Hepatic stellate cell (primary cell): ENCODE measurements at places on chromosomes 7 and 10.

GRCh38 chr10:60172363-60172990 lies 217.2 kb downstream of the ANK3 start:
- DNase-seq, result no peak

GRCh38 chr10:96740579-96741281 lies 20.4 kb upstream of the PIK3AP1 start:
- DNase-seq, result no peak

DNA sequence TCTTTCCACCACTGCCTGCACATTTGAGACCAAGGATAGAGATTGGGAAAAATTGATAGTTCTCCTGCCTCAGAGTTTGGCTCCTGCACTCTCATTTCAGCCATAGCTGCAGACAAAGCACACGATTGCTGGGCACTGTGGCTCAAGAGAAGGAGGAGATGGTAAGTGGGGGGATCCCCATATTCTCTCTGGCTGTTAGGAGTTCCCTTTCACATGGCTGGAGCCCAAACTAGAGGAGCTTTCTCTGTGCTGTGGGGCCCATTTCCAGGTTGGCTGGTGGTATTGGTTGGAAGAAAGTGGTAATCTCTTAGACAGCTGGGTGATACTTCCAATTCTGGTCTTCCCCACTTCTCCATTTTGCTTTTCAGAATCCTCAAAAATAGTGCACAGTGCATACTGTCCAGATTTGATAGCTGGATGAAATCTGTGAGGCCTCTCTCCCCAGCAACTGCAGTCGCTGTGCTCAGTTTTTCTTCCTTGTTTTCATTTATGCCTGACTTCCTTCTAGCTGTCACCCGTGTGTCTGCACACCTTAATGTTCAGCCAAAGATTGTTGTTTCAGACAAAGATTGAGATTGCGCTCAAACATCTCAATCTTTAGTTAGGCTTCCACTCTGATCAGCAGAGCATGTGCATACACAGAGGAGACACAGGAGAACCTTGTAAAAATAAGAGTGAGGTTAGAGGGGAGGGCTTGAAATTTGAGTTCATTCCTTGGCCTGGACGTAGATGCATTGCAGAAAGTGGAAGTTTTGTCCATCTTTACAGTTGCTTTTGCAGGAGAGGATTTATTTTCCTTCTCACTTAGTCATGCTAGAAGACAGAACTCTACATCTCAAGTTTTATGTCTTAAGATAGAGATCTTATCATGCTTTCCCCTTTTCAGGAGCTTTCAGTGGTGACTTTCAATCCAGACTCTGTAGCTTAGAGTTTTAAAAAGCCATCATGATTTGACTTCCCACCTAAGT lies 28.6 kb downstream of the RABGEF1 start:
- no peak for DNase-seq

- no peak for DNase-seq
Observed at GRCh38 chr7:31000161-31000693, 36.5 kb downstream of the GHRHR start.

DNA sequence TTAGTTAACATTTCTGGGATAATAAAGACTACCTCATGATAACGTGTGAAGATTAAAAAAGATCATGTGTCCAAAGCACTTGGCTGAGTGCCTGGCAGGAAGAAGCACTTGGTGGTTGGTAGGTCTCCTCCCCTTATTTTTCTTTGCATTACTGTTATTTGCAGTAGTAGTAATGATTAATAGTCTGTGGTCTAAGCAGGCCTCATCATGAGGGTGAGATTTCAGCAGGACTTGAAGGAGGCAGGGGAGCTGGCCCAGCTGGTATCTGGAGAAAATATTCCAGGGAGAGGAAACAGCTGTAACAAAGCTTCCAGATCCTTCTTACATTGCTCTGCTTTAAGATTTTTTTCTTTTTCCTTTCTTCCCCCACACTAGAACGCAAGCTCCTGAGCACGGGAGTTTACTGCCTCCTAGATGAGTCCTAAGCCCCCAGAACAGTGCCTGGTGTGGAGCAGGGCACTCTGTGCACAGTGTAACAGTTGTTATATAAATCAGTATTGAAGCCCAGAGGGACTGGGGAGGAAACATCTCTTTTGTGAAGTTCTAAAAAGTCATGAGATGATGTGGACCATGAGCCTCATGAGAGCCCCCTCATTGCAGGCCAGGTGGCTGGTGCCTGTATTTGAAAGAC lies 31.1 kb upstream of the RHEB start:
- peak; percentile 59 for DNase-seq

DNA sequence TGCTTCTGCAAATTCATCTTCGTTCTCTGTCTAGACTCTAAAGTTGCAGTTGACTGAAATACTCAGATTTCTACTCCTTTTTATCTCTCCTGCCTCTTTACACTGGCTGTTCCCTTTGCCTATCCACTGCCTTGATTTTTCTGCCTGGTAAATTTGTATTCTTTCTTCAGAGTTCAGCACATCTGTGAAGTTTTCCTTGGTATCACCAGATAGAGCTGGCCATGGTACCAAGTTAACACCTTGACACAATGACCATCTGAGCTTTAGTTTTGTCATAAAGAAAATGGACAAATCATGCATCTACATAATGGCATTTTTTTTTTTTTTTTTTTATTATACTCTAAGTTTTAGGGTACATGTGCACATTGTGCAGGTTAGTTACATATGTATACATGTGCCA lies 143.0 kb downstream of the PPP1R3A start:
- no peak for DNase-seq

DNA sequence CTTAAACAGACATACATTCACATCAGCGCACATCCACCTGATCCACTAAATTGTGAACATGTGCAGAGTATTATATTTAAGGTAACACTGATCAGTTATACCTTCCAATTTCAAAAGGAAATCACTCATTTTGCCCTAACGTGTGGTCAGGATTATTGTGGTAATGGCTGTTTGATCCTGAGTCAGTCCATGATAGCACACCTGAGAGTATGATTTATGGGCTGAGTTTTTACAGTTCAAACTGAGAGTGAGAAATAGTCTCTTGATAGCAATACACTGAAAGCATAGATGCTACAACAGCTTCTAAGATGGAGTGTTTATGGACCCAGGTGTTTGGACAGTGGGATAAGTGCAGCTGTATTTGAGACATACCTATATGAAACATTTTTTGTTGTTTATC lies 96.7 kb downstream of the KIF20B start:
- DNase-seq, result no peak

GRCh38 chr10:115745943-115746342 lies 527.1 kb downstream of the GFRA1 start:
- DNase-seq, result no peak

DNA sequence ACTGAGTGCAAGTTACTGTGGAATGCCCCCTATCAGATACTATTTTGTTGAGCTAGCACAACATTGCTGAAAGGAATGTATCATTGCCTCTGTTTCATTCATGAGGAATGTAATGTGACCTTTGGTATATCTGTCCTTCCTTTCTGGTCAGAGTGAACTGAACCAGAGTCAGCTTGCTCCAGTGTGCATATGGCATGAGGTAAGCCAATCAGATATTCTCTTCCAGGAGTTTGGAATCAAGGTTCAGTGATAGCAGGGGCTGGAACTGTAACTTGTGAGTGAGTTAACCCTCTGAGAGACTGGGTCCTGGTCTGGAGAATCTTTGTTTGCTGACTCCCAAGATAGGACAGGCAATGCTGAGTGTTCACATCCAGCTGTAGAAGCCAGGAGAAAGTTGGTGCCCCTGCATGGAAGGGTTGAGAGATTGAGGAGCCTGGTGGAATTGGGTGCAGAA lies 45.3 kb upstream of the OSBPL3 start:
- DNase-seq, result peak; percentile 86

- no peak for DNase-seq
Observed at GRCh38 chr7:22356010-22356691, 803 bp downstream of the RAPGEF5 start.

DNA sequence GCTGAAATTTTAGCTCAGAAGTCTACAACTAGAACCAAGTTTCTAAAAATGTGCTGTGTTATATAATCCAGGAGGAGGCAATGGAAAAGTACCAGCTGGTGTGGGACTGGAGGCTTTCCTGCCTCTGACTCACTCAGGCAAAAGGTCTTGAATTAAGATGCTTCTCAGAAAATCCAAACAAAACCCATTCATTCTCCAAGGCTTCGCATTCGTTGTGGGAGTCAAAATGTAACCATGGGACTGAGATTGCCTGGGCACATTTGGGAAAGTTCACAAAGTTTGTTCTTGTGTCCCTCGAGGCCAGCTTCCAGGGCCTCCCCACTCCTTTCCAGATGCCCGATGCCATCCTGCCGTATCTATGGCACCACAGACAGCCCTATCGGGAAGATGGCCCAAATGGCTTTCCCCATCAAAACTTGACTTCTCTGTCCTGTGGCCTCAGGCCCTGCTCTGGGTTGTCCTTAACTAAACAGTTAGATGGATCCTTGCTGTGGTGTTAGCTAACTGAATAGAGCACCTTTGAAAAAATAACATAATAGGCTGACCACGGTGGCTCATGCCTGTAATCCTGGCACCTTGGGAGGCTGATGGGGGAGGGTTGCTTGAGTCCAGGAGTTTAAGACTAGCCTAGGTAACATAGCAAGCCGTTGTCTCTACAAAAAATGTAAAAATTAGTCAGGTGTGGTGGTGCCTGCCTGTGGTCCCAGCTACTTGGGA lies 180.5 kb downstream of the PFKFB3 start:
- peak; percentile 21 for DNase-seq

DNA sequence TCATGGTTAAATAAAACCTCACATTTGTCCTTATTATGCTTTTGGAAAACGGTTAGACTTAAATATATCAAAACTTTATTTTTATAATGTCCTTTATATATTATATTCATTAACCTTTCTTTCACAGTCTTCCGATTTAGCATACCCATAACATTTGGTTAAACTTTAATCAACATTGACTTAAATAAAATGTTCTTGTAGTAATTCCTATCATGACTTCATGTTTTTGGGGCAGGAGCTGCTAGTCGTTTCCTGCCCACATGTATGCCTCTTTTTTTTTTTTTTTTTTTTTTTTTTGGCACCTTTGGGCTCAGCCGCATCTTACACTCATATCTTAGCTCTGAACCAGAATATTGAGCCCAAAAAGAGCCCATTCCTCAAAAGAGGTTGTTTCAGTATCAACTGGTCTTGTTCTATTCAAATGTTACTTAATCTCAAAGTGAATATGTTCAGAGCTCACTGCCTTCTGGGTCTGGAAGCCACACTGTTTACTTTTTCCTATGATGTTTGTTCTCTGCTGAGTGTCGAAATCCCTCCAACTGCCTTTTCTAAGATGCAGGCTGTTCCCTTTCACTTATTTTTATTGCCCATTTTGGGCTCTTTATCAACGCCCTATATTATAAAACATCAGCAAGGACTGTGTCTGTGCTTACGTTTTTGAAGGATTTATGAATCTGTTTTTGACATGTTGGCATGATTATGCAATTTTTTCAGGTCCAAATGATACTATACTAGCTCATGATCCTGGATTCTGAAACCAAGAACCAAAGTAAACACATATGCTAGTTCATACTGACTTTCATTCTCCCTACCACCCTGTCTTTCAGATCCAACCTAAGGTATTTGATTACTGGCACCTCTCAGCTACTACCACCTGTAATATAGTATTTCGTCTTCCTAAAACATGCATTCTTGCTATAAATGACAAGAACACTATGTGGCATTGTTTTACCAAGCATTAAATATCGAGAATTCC lies 914.4 kb downstream of the PCDH15 start:
- no peak for DNase-seq

DNA sequence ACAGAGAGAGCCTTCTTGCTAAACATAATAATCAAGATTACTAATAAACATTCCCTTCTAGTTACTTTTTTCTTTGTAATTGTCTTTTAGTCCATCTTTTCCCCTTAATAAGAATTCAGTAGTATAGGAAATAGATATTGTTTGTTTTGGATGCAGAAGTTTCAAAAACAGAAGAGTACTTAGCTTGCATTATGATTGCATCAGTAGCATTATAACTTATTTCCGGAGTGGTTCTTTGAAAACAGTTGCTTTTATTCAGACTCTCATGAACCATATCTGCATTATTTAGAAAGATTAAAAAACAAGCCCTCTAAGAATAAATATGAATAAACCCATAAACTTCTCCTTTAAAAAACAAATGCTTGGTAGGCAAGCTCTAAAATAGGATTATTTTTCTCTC lies 34.0 kb upstream of the DKK1 start:
- DNase-seq, result no peak

DNA sequence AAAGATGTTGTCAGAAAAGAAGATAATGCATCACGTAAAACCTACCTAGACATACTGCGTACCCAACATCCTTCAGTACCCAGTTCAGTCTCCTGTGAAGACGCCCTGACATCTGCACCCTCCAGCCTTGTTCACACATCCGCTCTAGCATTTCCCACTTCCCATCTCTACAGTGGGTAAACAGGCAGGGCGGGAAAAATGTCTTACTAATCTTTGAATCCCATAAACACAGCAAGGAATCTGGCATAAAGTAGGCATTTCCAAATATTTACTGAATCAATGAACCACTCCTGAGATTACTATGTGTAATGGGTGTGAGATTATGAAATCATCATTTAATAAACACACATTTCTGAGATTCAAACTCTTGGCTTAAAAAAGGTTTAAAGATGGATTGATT lies 132.8 kb downstream of the GLI3 start:
- DNase-seq, result no peak

DNA sequence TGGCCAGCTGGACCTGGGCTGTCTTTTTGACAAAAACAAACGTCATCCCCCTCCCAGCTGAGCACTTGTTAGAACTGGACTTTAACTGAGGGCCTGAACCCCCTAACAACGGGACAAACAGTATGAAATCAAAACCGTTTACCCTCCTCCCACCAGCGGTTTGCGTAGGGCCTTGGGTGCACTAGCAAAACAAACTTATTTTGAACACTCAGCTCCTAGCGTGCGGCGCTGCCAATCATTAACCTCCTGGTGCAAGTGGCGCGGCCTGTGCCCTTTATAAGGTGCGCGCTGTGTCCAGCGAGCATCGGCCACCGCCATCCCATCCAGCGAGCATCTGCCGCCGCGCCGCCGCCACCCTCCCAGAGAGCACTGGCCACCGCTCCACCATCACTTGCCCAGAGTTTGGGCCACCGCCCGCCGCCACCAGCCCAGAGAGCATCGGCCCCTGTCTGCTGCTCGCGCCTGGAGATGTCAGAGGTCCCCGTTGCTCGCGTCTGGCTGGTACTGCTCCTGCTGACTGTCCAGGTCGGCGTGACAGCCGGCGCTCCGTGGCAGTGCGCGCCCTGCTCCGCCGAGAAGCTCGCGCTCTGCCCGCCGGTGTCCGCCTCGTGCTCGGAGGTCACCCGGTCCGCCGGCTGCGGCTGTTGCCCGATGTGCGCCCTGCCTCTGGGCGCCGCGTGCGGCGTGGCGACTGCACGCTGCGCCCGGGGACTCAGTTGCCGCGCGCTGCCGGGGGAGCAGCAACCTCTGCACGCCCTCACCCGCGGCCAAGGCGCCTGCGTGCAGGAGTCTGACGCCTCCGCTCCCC lies at the start of gene IGFBP1:
TSS of gene IGFBP1 (plus strand) at position 304 of the 808 bp plus-strand sequence. CDS start at position 469, 165 bp downstream.
- peak; percentile 48 for DNase-seq
